Subcutaneous preadipocyte (primary cell): ENCODE measurements at places on chromosomes 13 and 19. TPM values are rescaled to one million over a fixed set of nuclear protein-coding genes. Genes with fewer than 3 reads are reported as not detected.

Gene C19orf38
- 0.39 TPM in 1 of 2 replicates, not detected in the other for total RNA-seq

Gene PPAN
- 35.6 and 45.5 TPM in 2 replicates for total RNA-seq

Gene LRRC63
- under 0.01 and 0.37 TPM in 2 replicates for total RNA-seq

Gene SLITRK6
- under 0.01 TPM in 1 of 2 replicates, not detected in the other for total RNA-seq

Gene PVR
- total RNA-seq = 23.5 and 44.6 TPM in 2 replicates

Gene GDF15
- total RNA-seq = 17.3 and 18.0 TPM in 2 replicates

Gene SPC24
- total RNA-seq = 90.8 and 92.5 TPM in 2 replicates

Gene ZNF285
- 1.2 and 3.3 TPM in 2 replicates for total RNA-seq

Gene ZNF726
- 2.9 and 6.5 TPM in 2 replicates for total RNA-seq

Gene GPR12
- not detected in 2 replicates for total RNA-seq

Gene CEACAM20
- total RNA-seq = not detected in 2 replicates

Gene NOTCH3
- total RNA-seq = 25.0 and 62.4 TPM in 2 replicates

Gene TJP3
- not detected in 2 replicates for total RNA-seq

Gene CGB7
- total RNA-seq = 0.20 TPM in 1 of 2 replicates, not detected in the other

Gene PRDX2
- 91.5 and 105 TPM in 2 replicates for total RNA-seq

Gene C19orf81
- not detected in 2 replicates for total RNA-seq

Gene LYPD5
- total RNA-seq = 0.73 TPM in 1 of 2 replicates, not detected in the other

Gene NLRP12
- not detected in 2 replicates for total RNA-seq

Gene CAPN12
- not detected in 2 replicates for total RNA-seq

Gene C13orf46
- under 0.01 and 0.39 TPM in 2 replicates for total RNA-seq

Gene ZMYM2
- total RNA-seq = 35.2 and 36.7 TPM in 2 replicates

Gene ZNF442
- 1.4 and 1.8 TPM in 2 replicates for total RNA-seq

Gene ZNF382
- total RNA-seq = 2.2 and 2.7 TPM in 2 replicates

Gene CLEC4G
- total RNA-seq = not detected in 2 replicates

Gene PTH2
- not detected in 2 replicates for total RNA-seq

Gene LGALS13
- not detected in 2 replicates for total RNA-seq

Gene THAP8
- total RNA-seq = 1.4 and 3.7 TPM in 2 replicates

Gene SBK2
- not detected in 2 replicates for total RNA-seq

Gene ZNF611
- total RNA-seq = 8.1 and 11.3 TPM in 2 replicates

Gene ZNF440
- 6.8 and 7.0 TPM in 2 replicates for total RNA-seq

Gene TPTE2
- not detected in 2 replicates for total RNA-seq

Gene FAM83E
- total RNA-seq = under 0.01 and 1.4 TPM in 2 replicates

Gene MIA
- 0.37 TPM in 1 of 2 replicates, not detected in the other for total RNA-seq

Gene CACNG6
- not detected in 2 replicates for total RNA-seq

Gene NFIX
- total RNA-seq = 66.5 and 73.9 TPM in 2 replicates

Gene TEAD2
- 5.9 and 16.0 TPM in 2 replicates for total RNA-seq

Gene FPR2
- total RNA-seq = 0.37 and 0.39 TPM in 2 replicates

Gene GRK1
- not detected in 2 replicates for total RNA-seq

Gene VSTM2B
- not detected in 2 replicates for total RNA-seq

Gene RYR1
- not detected in 2 replicates for total RNA-seq

Gene MBD3L4
- not detected in 2 replicates for total RNA-seq

Gene SHD
- total RNA-seq = not detected in 2 replicates

Gene BRME1
- total RNA-seq = 0.78 and 1.1 TPM in 2 replicates

Gene ZNF730
- total RNA-seq = 1.1 and 2.7 TPM in 2 replicates

Gene JSRP1
- total RNA-seq = not detected in 2 replicates

Gene ERICH4
- not detected in 2 replicates for total RNA-seq
